DMS79 (cell line): ENCODE measurements at places on chromosomes 5 and 9.

DNA sequence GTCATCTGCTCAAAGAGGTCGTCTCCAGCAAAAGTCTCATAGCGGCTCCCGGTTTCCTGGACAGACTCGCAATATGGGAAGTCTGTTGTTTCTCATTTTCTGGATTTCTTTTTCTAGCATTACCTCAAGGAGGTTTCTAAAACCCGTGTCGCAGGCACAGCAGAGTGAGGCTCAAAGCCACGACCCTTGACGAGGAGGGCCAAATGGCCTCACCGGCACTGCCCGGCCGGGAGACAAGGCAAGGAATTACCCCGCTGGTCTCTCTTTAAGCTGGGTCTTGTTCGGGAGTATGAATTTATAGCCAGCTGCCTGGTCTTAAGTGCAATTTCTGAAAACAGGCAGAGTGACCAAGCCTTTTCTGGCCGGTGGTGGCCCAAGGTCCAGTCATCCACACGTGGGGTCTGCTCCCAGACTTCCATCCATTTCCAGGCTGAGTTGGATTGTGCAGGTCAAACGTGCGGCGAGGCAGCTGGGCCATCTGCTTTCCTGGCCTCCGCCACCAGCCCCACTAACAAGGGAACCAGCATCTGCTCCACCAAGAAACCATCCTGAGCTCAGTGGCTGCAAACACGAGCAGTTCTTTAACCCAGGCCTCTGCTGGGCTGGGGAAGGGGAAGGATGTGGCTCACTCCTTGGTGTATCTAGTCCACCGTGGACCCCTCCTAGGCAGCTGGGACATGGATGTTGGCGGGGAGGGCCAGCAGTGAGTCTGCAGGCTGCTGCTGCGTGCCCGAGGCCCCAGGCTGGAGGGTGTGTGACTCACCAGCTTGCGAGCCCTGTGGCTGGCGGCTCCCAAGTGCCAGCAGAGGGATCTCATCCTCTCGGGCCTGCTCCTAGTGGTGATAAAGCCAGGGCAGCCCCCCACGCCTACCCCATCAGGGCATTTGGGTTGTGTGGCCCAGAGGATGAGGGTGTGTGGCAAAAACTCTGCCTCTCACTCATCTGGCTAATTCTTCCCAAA lies 55.6 kb upstream of the COL5A1 start:
- DNase-seq = no peak

- DNase-seq = no peak
Measured at GRCh38 chr5:68240202-68240601, 24.6 kb downstream of the PIK3R1 start.

- no peak for DNase-seq
Measured at GRCh38 chr9:118473521-118473920, 769.3 kb downstream of the TLR4 start.

- DNase-seq = no peak
Measured at GRCh38 chr9:106962122-106962521, 99.2 kb downstream of the ZNF462 start.

DNA sequence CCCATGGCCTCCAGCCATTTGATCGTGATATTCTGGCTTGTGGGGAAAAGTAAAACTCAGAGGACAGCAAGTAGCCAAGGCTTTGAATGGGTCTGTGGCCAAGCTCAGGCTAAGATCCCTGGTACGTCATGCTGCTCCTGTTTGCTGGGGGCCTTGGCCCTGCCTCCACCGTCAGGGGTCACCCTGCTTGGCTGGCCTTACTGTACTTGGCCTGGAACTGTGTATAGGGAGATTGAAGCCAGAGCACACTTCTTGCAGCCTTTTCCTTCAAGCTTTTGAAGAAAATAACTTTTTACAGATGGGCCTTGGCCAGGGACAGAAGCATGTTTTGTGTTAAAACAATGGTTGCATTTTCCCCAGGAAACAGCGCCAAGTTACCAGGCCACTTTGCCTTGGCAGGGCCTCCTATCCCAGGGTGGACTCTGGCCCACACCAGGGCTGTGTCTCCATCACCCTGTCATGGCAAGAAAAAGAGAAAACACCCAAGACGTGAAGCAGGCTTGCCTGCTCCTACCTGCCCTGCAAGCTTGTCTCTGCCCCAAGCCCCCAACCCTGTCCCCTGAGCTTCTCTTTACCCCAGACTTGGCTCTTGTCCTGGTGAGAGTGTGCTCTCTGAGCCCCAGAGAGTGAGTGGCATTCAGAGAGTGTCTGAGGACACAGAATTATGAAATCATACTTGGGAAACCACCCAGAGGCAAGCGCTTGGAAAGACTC lies 286.9 kb downstream of the GADD45G start:
- no peak for DNase-seq

DNA sequence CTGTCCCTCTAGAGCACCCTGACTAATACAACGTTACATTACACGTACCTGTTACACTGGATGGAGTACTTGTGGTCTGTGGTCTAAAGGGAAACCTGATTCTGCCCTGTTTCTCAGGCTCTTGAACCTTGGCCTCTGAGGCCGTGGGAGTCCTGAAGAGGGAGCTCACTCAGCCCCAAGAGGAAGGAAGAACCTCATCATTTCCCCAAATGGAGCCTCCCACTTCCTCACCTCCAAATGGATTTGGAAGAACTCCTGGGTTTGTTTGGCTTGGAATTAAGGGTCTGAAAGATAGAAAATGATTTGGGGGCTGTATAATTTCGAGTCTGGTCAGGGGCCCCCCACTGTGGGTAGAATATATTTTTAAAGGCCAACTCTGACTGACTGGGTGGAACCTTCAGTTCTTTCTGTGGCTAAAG lies 200.2 kb downstream of the SEMA6A start:
- DNase-seq = no peak

DNA sequence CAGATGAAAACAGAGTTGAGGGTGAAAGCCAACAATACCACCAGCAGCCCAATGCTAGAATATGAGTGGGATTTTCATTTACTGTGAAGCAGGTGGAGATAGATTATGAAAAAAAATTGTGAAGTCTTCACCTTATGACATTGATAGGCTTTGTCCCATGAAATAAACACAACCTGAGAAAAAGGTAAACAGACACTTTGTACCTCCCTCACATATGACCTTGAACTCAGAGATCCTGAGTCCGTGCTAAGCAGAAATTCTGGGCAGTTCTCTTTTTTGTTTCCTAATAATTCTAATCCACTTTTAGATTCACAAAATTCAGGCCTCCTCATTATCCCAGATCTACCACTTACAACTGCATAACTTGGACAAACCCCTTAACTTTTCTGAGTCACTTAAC lies 127.3 kb upstream of the RORB start:
- no peak for DNase-seq

GRCh38 chr9:99231711-99232110 lies 9.6 kb downstream of the SEC61B start:
- DNase-seq = no peak

DNA sequence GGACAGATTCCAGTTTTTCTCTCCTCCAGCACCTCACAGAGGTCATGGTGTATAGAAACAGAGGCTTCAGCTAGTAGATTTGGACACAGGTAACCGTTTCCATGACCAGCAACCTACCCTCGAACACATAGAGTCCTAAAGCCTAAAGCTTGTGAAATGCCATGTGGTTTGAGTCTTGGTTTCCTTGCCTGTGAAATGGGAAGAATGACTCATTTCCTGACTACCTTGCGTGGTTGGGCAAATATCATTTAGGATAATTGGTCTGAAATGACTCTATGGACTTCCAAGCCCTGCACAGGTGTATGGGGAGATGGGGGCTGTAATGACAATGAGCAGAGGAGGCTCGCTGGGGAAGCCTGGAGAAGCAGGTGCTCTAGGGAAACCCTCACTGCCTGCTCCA lies 134.6 kb downstream of the TTLL11 start:
- DNase-seq = no peak

DNA sequence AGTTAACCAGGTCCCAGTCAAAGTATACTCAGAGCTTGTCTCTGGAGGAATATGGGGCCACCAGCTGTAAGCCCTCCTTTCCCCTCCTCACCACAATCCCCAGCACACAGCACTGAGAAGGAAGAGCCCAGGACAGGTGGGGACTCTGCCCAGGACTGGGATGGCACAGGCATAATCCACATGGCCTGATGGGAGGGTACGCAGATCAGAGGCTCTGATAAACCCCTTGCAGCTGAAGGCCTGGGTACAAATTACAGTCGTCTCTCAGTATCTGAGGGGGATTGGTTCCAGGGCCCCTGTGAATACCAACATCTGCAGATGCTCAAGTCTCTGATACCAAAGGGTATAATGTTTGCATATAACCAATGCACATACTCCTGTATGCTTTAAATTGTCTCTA lies 245.8 kb downstream of the CRB2 start:
- no peak for DNase-seq

DNA sequence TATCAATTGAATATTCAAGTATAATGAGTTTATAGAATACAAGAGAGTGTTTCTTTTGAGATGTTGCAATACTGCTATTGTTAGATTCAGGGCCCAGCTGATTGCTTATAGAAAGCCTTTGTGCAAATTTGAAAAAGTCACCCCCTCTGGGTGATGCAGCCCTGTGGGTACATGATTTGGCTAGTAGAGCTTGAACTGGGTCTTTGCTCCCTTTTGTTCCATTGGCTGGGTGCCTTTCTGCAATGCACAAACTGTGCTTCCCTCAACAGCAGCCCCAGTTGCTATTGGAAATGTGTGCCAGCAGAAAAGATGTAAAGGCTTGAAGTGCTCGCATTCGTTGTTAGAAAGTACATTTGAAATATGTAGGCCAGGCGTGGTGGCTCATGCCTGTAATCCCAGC lies 61.8 kb upstream of the CEMIP2 start:
- DNase-seq = no peak

DNA sequence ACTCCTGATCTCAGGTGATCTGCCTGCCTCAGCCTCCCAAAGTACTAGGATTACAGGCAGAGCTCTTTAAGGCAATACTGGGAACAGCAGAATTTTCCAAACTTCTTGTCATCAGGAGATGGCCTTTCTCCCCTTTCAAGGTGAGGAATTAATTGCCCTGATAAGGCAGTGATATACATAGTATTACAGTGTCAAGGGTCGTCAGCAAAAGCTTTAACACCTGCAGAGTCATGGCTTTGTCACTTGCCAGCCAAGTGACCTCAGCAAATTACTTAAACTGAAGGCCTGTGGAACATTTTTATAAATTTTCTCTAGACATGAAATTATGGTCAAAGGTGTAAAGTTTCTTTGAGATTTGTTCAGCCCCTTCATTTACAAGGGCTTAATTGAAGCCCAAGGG lies 59.5 kb downstream of the FBXO38 start:
- DNase-seq = no peak

DNA sequence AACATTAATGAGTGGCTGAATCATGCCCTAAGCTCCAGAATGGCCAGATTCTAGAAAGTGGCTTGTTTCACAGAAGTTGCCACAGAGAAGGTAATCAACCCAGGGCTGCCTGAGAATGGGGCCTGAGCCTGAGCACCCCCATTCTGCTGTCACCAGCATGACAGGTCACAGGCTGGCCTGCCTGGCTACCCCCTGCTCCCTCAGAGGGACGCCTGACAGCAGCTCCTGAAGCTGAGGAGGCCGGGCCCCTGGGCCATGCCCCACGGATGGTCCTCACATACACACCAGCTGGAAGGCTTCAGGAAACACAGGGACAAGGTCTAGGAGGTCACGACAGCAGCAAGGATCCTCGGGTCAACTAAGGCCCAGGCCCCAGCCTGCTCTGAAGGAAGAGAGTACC lies 3.7 kb downstream of the GABRP start:
- no peak for DNase-seq

DNA sequence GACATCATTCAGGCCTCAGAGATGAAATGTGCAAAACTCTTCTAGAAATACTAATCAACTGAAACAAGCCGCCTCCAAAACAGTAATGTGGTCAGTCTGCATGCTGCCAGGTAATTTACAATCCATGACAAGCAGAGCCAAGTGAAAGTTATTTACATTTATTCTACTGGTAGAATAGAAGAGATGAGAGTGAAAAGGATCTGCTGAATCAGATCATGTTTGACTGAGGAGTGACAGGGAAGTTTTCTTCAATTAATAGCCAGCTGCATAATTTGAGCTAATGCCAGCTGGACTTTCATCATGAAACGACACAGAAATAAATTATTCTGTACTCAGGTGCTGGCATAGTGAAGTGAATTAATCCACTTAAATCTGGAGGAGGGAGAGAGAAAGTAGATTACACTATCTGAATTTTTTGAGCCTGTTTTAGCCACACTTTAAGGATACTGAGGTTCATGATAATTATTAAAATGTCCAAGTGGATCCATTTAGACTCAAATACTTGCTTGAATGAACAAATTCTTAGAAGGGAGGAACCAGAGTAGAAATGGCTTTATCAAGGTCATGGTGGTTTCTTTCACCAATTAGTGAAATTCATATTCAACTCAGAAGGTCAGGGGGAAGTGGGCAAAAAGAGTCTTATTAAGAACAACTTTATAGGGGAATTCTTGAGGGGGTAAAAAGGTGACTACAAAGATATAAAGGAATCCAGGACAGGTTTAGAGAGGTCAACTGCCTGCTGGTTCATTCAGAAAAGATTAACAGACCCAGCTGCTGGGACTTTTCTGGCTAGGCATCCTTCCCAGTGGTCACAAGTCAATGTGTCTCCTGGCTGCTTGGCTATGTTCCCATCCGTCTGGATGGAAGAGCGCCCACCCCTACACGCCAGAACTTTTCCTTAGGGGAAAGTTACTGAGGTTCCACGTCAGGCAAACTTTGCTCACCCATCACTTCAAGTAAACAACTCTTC lies 350.4 kb downstream of the PDE4D start:
- peak; percentile 51 for DNase-seq

GRCh38 chr5:132961887-132962286 lies 1.5 kb downstream of the AFF4 start:
- peak; percentile 3 for DNase-seq

DNA sequence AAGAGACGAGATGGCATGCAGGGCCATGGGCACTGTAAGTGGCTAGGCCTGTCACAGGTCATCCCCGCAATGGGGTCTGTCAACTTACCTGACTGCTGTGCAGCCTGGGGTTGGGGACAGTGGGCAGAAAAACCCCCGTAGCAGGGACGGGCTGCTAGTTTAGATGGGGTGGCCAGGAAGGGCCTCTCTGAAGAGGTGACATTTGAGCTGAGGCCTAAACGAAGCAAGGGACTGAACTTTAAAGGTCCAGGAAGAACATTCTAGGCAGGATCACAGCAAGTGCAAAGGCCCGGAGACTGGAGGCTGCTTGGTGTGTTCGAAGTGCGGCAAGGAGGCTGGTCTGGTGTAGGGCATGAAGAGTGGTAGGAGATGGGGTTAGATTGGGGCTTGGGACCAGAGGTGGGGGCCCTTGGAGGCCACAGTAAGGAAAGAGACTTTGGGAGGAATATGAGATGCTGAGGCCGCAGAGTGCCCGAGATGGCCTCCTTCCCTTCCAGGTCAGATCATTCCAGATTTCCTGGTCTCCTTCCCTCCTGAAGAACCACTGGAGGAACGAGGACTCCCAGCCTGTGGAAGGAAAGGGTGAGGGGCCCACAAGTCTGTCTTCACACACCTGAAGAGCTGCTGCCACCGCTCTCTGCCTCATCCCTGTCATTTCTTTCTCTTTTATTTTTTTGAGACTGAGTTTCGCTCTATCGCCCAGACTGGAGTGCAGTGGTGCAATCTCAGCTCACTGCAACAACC lies 37.9 kb upstream of the SH3PXD2B start:
- DNase-seq = no peak

DNA sequence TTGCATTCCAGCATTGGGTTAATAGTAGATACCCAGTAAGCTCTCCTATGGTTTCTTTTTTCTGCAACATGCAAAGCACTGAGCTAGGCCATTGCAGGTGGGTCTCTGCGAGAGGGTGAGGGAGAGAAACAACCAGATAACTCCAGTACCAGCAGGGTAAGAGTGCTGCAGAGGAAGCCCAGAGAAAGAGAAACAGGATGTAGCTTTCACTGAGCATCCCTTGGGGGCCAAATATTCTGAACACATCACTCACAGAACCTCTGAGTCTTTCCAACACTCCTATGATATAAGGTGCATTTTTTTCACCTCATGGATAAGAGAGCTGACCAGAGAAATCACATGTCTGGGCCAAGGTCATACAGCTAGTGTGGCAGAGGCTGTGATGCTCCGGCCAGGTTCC lies 76.7 kb downstream of the TRIM32 start:
- no peak for DNase-seq
